ENCODE measurements at places on chromosomes 7 and 10.

DNA sequence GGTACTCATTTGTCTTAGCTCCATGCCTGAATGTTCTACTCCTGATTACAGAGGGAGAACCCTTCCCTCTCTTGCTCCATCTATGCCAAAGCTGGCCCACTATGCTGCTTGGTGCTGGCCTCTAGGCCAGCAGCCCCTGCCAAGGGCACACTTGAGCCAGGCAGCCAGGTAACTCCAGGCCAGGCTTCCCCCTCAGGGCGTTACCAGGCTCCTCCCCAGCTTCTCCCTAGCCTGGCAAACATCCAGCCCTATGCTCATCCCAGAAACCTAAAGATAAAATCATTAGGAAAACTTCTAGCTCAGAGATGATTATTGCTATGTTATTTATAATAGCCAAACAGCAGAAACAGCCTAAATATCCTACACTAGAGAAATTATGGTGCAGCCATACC is 103.7 kb downstream of the KCNMA1 start:
- no peak for DNase-seq

- no peak for DNase-seq
Measured at GRCh38 chr7:77542409-77542808, 5.3 kb downstream of the PTPN12 start.

DNA sequence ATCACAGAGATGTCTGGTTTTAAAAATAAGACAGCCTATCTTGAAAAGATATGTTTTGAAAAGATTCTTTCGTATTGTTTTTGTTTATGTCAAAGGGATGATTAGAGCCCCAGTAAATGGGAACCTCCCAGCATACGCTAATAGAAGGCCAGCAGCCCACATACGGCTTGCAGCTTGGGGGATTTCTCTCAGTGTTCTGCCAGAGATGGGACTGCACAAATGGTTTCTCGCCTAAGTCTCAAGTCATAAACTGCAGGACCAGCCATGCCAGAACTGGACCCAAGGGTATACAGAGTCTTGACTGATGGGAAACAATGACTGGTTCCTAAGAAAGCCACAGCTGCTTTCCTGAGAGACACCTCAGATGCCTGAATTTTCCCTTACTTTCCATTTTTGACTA is 306.9 kb upstream of the DGKB start:
- DNase-seq: no peak

- DNase-seq: peak; percentile 26
Measured at GRCh38 chr7:123748171-123748733, 551 bp downstream of the WASL start.

DNA sequence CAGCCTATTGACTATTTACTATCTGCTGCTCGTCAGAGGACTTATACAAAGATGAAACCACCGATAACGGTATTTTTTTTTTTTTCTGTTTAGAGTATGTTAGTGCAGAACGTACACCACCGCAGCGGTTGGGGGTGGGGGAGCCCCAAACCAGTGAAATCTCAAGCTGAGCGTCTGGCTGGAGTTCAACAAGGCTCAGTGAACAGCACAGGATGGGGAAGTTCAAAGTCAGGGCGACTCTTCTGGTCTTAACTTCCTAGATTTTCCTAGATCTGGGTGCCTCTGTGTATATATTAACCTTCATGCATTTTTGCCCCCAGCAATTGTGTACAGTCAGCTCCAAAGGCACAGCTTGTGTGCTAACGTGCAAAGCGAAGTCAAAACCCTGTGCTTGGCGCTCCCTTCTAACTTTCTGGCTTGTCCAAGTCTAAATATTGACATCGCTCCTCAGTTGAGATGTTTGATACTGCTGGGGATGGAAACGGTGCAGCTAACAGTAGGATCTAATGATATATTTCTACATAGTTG is 1.1 kb downstream of the RHOBTB1 start:
- DNase-seq: no peak

DNA sequence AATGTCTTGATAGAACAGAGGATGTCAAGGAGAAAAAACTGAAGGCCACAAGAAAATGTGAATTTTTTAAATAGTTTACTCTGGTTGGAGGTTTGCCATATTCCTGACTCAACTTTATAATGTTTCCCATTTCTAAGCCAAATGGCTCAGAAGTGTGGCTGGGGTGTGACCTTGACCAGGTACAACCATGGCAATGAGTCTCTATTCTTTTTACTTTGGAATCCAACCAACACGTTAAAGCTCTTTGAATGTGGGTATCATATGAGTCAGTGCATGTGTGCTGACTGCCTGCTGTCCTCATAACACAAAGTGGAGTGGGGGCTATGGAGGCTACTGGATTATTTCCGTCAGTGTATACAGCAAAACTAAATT is 33.5 kb upstream of the DLD start:
- no peak for DNase-seq

DNA sequence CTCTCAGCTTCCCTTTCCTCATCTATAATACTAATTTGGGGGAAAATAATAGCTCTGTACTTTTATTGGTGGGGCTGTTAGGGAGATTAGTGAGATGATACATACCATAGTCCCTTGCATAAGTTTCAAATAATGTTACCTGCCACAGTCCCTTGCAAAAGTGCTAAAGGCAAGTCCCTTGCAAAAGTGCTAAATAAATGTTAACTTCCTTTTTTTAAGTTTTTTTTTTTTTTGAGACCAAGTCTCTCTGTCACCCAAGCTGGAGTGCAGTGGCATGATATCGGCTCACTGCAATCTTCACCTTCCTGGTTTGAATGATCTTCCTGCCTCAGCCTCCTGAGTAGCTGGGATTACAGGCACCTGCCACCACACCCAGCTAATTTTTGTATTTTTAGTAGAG is 43.4 kb upstream of the SRGN start:
- DNase-seq: no peak

- no peak for DNase-seq
Measured at GRCh38 chr10:11685787-11686218, 56.4 kb upstream of the ECHDC3 start.

DNA sequence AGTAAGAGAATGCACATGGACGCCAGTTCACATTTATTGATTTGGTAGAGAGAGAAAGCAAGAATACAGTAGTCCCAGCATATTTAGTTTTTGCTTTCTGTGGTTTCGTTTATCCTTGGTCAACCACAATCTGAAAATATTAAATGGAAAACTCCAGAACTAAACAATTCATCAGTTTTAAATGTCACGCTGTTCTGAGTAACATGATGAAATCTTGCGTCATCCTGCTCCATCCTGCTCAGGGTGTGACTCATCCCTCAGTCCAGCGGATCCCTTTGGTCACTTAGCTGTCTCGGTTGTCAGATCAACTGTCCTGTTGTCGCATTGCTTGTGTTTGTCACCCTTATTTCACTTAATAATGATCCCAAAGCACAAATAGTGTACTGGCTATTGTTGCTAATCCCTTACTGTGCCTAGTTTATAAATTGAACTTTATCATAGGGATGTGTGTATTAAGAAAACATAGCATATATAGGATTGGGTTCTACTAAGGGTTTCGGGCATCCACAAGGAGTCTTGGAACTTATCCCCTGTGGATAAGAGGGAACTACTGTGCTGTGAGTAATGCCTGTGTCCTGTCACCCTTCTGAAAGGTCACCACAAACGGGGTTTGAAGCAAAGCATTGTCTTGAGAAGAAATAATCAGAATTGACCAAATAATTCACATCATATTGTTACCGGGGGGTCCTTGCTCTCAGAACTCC is 73.6 kb downstream of the OTUD1 start:
- DNase-seq: no peak

GRCh38 chr10:75408911-75409885 is 7.6 kb upstream of the ZNF503 start:
- peak; percentile 76 for DNase-seq

- no peak for DNase-seq
Measured at GRCh38 chr10:132807621-132808049, 21.7 kb upstream of the NKX6-2 start.
